ENCODE measurements at places on chromosomes 5 and 9.

DNA sequence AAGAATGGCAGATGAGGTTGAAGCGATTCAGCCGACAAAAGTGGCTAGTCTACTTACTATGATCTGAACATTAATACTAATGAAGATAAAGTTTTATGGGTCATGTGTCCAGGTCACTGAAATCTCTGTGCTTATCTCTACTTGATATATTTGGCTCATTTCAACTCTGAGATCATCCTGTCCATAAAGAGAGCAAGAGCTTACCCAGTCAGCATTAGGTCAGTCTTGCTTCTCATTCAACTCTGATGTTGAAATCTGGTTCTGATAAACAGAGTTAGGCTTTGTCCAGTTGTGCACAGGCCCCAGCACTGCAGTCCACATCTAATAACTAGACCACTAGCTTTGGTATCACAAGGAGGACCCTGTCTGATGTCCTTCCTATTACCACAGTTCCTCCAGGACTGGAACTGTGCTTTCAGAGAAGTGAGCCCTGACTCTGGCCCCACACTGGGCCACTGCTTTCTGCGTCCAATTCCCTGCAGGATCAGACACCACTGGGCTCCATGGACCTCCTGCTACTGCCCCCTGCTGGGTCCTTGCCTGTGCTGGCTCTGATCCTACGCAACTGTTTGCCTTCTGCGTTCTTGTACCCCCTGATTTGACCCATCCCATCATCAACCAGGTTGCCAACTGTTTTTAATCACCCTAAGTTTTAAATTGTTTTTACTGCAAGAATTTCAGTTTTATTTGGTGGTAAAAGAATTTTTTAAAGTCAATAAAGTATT is 23.7 kb upstream of the FAM120A start:
- DNase-seq: peak; percentile 11

DNA sequence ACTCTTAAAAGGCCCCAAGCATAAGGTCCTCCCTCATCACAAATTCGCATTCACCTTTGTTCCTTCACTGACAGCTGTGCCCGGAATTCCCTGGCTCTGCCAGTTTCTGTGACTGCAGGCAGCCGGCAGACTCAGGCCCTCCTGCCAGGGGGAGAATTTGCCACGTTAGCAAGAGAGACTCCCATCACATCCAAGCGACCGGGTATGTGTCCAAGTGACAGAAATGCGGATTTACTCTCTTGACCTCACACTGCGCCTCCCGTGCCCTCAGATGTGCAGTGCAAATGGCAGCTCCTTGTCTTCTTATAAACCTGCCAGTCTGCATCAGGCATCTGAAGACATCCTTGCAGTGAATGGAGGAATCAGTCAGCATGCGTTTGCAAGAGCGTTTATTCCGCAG is 187.1 kb upstream of the WWC1 start:
- no peak for DNase-seq

DNA sequence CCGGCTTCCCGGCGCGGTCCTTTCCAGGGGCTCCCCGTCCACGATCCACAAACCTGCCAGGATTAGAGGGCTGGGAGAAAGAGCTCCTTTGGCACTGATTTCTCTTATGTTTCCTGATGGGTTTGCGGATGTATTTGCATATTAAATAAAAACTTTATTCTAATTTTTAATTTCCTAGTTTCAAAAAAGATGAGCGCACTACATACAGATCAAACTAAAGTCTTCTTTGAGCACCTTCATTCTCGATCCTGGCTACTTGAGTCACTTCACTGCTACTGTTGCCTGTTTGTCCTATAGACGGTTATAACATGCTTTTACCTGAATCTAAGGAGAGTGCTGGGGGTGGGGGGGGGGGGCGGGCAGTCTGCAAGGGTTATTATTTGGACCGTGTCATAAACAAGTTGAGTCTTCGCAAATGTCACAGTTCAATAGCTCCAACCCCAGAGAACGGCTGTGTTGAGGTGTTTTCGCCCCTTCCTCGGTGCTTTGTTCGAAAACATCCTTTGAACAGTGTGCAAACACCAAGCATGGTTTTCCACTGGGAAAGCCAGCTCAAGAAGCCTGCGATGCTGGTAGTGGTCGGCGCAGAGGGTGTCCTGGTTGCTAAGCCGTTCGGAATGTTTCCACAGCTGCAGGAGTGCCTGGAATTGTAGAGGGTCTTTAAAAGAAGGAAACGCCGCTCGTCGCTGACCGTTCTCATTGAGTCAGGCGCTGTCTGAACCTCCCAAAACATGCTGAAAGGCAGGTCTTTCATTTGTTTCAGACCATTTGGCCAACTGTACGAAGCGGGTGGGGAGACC is 1.1 kb upstream of the STK10 start:
- no peak for DNase-seq

GRCh38 chr9:94892675-94893074 is 166.2 kb downstream of the AOPEP start:
- no peak for DNase-seq

DNA sequence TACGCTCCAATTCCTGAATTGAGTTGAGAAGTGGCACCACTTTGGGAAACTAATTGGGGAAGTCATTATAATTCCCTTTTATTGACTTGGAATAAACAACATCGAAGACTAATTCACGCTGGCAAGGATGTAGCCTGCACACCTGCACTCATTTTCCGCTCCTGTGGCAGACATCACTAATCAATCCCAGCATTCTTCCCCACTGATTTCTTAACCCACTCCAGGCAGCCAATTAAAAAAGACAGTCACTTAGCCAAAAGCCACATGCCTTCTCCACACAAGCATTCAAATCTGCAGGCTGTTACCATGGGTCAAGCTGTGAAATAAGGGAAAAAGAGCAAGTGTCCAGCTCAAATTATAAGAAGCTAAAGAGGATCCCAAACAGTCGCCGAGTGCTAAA is 68.2 kb upstream of the HRH2 start:
- DNase-seq: no peak

DNA sequence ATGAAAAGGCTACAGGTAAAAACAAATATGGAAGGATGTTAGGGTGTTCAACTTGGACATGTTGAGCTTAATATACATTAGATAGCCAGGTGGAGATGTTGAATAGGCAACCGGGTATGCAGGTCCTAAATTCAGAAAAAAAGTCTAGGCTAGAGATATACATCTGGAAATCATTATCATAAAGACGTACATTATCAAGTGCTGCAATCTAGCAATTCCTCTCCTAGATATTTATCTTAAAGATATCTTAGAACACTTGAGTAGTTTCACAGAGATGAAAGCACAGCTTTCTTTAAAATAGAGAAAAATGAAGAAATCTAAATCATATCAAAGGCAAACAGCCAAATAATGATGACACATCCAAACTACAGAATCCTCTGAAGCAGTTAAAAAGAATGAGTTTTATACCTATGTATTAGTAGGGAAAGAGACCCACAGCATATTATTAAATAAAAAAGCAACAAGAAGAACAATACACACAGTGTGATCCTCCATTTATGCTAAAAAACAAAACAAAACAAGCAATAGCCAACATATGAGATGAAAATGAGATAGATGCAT is 3.8 kb downstream of the NUDCD2 start:
- no peak for DNase-seq

- no peak for DNase-seq
These were observed 124.3 kb upstream of the SMARCA2 start for GRCh38 chr9:1890816-1891215.

- DNase-seq: peak; percentile 69
These were observed 131.9 kb downstream of the NPR3 start for GRCh38 chr5:32842813-32843530.

DNA sequence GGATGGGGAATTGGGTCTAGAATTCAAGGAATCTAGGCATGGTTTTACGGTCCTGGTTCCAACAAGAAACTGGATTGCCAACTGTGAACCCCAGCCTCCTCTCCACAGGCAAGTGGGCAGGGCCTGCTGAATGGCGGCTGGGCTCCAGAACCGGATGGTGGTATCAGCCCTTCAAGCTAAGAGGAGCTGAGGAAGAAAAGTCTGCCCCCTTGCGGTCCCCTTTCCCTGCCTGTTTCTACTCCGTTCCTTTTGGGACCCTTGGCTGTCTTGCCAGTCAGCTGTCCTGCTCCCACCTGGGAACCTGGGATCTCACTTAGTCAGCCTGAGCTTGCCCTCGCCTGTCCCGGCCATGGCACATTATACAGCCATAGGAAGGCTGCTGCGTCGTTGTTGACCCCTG is 234.4 kb upstream of the DAPK1 start:
- peak; percentile 9 for DNase-seq

GRCh38 chr5:148799737-148800527 is 26.5 kb upstream of the ADRB2 start:
- no peak for DNase-seq

Data from hematopoietic multipotent progenitor cell treated with erythropoietin and hydrocortisone succinate and interleukin-3 and kit ligand, for 4 days (in vitro differentiated cells).